Fibroblast of mammary gland (primary cell): ENCODE measurements at places on chromosomes 5 and 9.

DNA sequence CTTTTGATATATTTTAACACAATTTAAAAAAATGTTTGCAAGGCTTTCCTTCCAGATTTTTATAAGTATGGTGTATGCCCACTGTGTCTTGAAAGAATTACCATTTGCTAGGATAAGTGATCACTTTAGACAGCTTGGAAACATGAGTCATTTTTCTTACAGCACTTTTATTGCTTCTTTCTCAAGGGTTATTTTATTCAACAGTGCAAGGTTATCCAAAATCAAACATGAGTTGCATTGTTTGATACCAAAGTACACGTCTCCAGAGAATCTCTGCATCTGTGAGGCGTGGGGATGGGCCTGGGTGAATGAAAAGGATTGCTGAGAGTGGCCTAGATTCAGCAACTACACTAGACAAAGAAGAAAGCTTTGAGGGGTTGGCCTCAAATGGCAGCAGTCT is 329.6 kb downstream of the ADAMTS6 start:
- DNase-seq: peak; percentile 78

- DNase-seq: peak; percentile 67
Measured at GRCh38 chr9:36039696-36040095, 3.0 kb downstream of the RECK start.

DNA sequence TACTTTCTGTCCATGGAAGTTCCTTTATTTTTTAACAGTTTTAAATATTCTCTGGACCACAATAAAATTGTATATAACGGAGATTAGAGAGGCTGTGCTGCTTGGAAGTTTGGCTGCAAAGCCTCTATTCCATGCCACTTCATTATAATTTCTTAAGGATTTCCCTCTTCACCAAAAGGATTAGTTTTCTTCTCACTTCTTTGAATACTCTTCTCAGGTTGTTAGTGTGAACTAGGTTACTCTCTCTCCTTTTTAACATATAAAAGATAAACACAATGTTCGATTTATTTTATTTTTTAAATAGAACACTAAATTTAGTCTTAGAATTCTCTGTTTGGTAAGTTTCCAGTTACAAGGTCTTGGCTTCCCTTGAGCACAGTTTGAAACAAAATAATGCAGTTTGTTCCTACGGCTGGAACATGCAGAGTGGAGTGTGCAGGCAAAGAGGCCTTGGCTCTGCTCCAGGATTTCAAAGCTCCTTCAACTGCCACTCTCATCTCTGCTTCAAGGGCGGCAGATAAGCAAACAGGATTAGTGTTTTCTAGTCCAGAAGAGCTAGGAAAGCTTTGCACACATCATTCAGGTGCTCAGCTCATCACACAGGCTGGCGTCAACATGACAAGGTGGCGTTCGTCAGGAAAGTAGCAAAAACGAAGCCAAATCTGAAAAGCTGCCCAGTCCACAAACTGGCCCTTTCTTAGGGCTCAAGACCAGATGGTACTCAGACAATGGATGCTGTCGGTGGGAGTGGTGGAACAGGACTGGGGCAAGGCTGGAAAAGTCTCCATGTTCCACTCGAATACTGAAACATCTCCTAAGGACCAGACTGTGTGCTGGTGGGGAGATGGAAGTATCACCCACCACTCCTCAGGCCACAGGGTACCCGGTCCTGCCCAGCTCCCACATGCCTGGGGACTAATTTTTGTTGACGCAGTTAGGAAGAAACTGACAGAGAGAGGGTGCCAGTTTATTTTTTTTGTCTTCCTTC is 286.6 kb downstream of the CRB2 start:
- no peak for DNase-seq

- no peak for DNase-seq
Measured at GRCh38 chr9:14302405-14302804, 11.5 kb downstream of the NFIB start.

- no peak for DNase-seq
Measured at GRCh38 chr5:88872971-88873370, 10.0 kb downstream of the MEF2C start.

- no peak for DNase-seq
Measured at GRCh38 chr9:93595861-93596365, 19.5 kb downstream of the PHF2 start.

DNA sequence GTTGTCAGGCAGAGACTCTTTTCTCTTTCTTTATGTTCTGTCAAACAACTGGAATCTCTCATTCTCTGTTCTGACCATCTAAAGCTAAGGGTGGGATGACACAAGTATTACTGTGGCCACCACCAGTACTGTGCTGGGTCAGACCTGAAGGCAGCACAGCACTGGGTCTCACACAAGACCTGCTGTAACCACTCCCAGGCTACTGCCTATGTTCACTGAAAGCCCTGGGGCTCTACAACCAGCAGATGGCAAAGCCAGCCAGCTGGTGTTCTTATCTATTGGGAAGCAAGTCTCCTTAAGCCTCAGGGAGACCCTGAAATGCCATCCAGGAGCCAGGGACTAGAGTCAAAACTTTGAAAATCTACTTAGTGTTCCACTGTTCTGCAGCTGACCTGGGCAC is 189.5 kb downstream of the SLCO4C1 start:
- no peak for DNase-seq

DNA sequence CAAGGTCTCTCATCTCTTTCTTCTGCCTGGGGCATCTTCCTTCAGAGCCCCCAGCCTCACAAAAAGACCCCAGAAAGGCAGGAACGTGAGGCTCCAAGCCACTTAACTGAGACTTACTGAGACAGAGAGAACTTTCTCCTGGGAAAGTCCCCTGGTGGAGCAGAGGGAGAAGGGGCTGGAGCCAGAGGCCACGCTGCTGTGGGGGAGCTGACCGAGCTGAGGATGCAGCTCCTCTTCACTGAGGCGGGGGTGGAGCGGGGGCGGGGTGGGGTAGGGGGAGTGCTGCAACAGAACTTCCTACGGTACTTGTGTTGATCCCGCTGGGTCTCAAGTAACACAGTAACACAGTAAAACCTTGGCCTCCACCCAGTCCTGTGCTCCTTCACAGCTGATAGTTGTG is 204.0 kb downstream of the FSTL4 start:
- no peak for DNase-seq

DNA sequence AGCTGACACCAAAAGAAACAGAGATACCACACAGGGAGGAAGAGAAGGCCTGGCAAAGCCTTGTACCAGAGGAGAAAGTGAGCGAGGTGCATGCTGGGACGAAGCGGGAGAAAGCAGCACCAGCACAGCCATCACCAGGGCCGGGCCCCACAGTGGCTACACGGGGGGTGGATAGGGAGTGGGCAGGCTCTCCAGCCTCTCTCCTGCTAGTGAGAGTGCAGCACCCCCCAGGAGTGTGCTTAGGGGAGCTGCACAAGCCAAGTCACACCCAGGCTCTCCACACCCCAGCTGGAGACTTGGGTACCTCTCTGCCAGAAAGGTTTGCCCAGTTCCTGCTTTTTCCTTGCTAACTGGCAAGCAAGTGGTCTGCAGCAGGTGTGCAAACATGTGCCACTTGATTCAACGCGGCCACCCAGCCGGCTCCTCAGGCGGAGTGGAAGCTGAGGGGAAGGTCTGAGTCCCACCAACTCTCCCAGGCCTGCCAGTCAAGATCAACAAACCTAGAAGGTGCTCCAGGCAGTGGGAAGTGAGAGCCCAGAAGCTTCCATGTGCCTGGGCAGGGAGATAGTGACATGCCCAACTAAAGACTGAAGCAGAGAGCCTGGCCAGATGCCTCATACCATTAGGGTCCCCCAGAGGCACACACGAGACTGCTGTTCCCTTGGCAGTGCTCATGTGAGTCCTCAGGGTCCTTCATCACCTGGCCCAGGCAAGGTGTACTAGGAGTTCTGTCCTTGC is 39.9 kb downstream of the BICD2 start:
- DNase-seq: no peak

DNA sequence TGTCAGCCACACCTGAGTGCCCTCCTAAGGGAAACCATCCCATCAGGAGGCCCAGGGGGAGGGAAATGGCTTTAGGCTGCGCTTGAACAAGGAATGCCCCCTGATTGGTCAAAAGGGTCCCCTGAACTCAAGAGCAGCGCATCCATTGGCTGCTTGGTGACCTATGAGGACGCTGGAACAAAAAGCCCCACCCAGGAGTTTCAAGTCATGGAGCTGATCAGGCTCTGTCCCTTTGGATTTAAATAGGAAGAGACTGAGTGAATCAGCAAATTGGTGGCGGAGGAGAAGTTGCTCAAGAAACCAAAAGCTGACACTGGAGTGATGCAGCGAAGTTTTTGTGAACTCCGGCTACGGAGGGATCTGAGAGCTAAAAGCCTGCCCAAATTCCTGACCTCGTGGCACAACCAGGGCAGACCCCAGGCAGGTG is 66.7 kb downstream of the SMIM23 start:
- peak; percentile 27 for DNase-seq

- no peak for DNase-seq
Measured at GRCh38 chr9:21668516-21668915, 133.9 kb upstream of the MTAP start.

GRCh38 chr5:111070272-111071134 is 1.0 kb upstream of the TSLP start:
- DNase-seq: peak; percentile 30

- DNase-seq: no peak
Measured at GRCh38 chr5:169943026-169943425, 37.3 kb downstream of the INSYN2B start.

DNA sequence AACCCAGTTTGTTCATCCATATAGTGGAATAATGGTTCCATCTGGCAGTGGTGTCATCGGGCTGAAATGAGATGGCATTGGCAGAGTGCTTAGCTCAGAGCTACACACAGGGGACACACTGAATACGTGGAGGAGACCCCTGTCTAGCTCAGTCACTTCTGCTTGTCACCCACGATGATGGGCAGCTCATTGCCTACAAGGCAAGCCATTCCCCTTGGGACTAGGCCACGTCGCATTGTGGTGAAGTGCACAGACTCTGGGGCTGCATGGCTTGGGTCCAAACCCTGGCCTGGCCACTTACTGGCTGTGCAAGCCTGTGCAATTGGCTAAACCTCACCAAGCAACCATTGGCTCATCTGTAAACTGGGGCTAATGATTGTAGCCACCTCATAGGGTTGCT is 3.2 kb upstream of the FBP1 start:
- DNase-seq: no peak

GRCh38 chr9:76003041-76003440 is 112.6 kb downstream of the PCSK5 start:
- no peak for DNase-seq

- DNase-seq: peak; percentile 44
Measured at GRCh38 chr9:137241490-137242268, 592 bp downstream of the TUBB4B start.

DNA sequence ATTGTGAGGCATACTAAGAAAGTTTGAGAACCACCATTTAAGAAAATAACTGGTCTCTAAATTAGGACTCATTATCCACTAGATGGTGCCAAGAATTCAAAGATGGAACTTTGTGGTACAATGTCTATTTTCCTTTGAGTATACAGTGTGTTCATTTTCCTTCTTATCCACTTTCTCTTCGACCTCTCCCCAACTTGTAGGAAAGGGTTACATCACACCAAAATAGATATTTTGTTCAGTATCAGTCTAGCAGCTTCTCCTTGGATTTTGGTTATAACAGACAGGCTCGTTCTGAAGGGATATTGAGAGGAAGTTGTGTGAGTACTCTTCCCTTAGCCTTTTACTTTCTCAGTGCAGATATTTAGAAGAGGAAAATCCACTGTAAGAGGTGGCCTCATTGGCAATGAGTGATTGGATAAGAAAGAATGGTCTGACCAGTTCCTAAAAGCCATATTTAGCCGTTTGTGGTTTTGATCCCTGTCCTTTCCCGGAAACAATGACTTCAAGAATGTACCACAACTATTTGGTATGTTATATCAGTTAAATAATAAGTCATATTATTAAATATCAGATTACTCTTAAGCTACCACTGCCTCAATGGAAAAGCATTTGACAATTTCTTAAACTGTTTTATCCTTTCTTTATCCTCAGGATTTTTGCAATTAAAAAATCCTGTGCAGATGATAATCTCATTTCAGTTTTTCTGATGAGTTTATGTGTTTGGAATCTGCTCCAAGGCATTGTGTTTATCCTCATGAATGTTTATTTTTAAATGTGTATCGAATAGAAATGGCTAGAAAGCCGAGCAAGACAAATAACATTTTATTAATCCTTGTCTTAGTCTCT is 69.0 kb upstream of the GRAMD2B start:
- peak; percentile 97 for DNase-seq

DNA sequence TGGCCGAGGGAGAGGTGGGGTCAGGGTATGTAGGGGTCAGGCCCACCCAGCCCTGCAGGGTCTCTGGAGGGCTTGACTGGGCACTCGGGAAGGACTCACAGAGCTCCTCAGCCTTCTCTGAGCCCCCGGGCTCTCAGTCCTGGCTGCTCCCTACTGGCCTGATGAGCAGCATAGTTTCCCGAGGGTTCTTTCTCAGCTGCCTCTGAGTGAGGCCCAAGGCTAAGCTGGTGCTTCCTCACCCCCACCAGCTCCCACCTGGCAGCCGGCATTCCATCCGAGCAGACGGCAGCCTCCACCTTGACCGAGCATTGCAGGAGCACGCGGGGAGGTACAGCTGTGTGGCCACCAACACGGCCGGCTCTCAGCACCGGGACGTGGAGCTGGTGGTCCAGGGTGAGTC is 56.0 kb downstream of the HMCN2 start:
- no peak for DNase-seq

DNA sequence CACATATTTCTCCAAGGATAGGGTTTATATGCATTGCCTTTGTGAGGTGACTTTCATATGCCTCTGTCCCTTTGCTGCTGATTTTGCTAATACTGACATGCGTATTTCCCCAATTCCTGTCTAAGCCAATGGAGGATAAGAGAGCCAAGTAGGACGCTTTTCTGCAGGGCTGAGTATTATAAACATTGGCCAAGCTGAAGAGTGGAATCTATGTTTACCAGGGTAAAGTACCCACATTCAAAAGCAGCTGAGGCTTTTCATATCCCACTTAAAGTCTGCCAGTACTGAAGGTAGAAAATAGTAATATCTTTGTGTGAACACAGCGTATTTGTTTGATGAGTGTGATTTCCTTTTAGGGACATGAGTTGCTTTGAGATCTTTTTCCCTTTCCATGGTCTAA is 128.8 kb upstream of the GPR151 start:
- DNase-seq: no peak

- no peak for DNase-seq
Measured at GRCh38 chr5:84191281-84191680, 193.4 kb downstream of the EDIL3 start.
